ENCODE measurements at places on chromosomes 12 and 14.
A peak's percentile ranks its signal among the peaks of the same experiment; 100 is the strongest.

DNA sequence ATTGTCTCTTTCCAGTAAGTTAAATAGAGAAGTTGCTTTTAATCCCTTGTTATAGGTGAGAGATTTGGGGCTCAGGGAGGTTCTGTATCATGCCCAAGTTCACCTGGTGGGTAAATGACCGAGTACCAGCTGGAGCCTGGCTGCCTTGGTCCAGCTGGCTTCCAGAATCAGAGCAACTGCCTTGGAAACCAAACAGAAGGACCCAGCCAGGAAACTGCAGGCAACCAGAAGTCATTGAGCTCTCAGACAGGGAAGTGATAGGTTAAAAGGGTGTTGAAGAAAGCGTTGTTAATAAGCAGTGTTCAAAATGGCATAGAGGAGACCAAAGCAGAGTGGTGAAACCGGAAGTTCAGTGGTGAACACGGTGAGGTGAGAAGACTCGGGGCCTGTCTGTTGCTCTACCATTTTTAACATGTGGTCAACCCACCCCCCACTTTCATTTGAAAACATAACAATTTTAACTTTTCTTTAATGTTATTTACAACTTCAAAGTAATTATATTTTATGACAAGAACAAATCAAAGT lies 54.9 kb downstream of the PLEKHG7 start:
- no peaks in the 10 kb centered on the region for H3K4me1 ChIP-seq
- no peak for ATAC-seq
- no peak overlapping the region for H3K27ac ChIP-seq
- no peak overlapping the region for H3K4me3 ChIP-seq

DNA sequence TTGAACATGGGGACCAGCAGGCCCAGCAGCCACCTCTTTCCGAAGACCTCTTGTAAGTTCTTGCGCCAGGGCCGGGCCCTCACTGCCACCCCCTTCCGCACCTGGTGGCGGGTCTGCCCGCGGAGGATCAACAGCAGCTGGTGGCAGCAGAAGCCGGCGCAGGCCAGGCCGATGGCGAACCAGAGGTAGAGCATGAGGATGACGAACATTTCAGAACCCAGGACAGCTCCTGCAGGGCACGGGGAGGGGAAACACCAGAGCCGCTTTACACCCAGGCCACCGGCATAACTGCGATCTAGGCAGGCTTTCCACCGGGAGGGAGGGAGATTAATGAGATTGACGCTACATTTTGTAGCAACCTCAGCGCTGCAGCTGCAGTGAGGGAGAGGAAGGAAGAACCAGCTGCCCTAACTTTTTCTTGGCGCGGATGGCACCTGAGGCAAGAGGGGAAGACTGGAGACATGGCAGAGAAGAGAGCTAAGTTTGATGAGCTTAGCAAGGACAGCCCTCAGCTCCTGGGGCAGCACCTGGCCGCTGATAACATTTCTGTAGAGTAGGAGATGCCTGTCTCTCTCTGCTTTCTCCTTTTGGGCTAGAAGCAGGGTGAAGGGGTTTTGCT lies 7.8 kb downstream of the ZDHHC22 start:
- peaks cover 5% of the 10 kb centered on the region for H3K4me1 ChIP-seq
- H3K36me3 ChIP-seq: no peaks in the 10 kb centered on the region
- peak; percentile 72 for ATAC-seq

GRCh38 chr14:42532194-42532593 lies 925.5 kb downstream of the LRFN5 start:
- no peak overlapping the region for H3K27ac ChIP-seq
- H3K36me3 ChIP-seq: no peaks in the 10 kb centered on the region
- ATAC-seq: no peak
- no peak overlapping the region for H3K4me3 ChIP-seq
- no peaks in the 10 kb centered on the region for H3K27me3 ChIP-seq
- H3K4me1 ChIP-seq: no peaks in the 10 kb centered on the region

- H3K27me3 ChIP-seq: no peaks in the 10 kb centered on the region
- ATAC-seq: no peak
- H3K27ac ChIP-seq: no peak overlapping the region
Observed at GRCh38 chr12:14238221-14238792, 127.2 kb upstream of the ATF7IP start.

Measured in activated T-helper 17 cell treated with anti-CD3 and anti-CD28 coated beads, Interleukin-2, amount 50 U/mL, for 72 hours (primary cell).